Amniotic epithelial cell (primary cell): ENCODE measurements at places on chromosomes 4 and X.

GRCh38 chrX:22184096-22184495, 88.6 kb upstream of the CBLL2 start:
- no peak for DNase-seq

GRCh38 chr4:5118091-5118786, 67.0 kb downstream of the STK32B start:
- DNase-seq: no peak

GRCh38 chr4:145182222-145182621, 1.8 kb upstream of the OTUD4 start:
- no peak for DNase-seq

DNA sequence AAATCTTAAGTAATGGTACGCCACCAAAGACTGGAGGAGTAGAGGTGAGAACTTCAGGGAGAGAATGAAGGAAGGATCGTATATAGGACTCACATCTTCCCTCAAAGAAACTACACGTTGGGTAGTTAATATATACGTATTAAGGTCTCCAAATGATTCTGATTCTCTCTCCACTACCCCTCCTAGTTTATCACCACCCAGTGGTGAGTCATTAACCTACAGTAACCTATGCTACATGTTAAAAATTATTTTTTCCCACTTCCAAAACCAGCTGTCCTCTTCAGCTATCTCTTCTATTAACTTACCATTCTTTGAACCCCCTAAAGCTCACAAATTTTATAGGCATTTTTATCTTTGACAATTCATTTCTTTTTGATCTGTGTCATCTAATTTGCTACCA, 69.7 kb downstream of the RPS6KA6 start:
- no peak for DNase-seq

DNA sequence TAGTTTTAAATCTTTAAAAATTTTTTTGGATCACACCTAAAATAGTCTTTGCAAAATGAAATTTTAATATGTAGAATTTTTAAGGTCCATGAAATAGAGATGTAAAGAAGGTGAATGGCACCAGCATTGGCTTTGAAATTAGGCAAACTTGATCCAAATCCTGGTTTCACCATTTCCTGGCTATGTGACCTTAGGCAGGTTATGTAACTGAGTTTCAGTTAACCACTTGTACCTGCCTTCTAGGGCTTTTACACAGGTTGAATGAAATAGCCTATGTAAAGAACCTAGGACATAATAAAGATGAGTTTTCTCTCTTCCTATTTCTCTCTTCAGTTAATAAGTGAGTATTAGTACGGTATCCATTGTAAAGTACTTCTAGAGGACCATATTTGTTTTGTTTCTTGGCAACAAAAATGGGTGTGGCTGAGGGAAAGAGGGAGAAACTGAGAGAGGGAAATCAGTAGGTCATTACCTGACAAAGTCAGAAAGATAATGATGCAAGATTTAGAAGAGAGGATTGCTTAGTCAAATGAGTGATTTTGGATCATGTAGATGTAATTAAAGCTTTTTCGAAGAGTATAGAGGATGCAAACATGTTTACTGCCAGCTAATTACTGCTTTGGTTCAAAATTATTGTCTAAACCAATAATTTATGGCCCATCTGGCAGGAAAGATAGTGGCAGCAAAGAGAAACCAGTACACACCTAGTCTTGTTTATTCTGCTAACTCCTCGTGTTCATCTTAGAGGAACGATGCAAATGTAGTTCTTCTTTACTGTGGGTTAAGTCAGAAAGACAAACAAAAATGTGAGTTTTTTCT, 81.9 kb downstream of the PDLIM5 start:
- no peak for DNase-seq

DNA sequence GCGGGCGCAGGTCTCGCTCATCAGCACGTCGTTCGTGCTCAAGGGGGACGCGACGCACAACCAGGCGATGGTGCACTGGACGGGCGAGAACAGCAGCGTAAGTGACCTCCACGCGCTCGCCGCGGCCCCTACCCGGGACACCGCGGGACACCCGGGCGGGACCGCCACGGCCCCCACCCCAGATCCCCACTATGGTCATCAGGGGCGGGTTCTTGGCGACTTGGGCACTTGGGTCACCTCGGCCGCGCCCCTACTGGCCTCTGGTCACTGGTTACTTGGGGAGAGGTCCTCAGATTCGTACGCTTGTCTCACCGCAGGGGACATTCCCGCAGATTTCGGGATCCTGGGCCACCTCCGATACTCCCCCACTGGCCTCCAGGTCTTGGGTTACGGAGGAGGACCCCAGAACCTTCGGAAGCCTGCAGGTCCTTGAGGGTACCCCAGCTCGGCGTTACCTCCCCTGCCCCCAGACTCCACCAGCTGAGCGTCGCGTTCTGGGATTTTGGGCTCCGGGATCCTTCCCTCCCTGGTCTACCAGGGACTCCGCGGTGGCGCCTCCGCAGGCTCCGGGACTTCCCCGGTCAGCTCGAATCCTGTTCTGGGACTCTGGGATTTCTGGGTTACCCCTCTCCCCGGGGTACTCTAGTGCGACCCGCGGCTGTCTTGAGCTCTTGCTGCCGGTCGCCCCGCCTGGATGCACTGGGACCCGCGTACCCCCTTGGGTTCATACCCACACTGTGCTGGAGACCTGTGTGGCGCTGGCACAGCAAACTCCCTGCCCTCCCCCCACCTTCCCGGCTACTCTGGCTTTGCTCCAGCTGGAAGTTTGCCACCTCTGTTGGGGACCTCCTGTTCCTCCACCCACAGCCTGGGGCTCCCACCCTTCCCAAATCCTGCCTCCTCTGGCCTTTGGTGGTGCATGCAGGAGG, 956 bp downstream of the SORCS2 start:
- DNase-seq: no peak

GRCh38 chrX:44343412-44344141, at the start of gene EFHC2:
Gene EFHC2, minus strand, starts transcription at chrX:44343672. Its CDS starts 84 bp downstream, at chrX:44343588.
- DNase-seq: peak; percentile 5

DNA sequence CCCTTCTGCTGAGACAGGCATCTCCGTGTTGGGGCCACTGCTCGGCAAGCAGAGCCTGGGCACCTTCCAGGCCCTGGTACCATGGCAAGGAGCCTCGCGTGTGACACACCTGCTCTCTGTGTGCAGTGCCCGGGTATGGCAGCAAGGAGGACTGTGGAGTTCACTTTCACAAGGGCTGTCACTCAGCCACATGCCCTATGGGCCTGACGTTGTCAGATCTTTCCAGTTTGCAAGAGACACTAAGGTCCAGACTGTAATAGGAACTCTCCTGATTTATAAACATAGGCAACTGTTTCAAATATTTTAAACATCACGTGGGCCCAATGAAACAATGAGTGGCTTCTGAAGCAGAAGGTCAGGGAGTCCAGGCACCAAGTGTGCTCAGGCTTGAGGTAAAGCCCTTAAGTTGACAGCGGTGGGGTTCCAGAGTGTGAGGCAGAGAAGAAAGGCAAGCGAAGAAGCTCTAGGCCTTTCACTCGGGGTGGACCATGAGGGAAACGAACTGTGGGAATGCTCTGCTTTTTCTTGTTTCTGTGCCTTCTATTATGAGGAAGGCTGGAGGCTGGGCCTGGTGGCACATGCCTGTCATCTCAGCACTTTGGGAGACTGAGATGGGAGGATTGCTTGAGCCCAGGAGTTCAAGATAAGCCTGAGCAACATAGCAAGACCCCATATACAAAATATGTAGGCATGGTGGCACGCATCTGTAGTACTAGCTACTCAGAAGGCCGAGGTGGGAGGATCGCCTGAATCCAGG, 108.6 kb upstream of the TRIM2 start:
- DNase-seq: no peak

GRCh38 chr4:147590249-147590920, 26.8 kb upstream of the TMEM184C start:
- peak; percentile 55 for DNase-seq

DNA sequence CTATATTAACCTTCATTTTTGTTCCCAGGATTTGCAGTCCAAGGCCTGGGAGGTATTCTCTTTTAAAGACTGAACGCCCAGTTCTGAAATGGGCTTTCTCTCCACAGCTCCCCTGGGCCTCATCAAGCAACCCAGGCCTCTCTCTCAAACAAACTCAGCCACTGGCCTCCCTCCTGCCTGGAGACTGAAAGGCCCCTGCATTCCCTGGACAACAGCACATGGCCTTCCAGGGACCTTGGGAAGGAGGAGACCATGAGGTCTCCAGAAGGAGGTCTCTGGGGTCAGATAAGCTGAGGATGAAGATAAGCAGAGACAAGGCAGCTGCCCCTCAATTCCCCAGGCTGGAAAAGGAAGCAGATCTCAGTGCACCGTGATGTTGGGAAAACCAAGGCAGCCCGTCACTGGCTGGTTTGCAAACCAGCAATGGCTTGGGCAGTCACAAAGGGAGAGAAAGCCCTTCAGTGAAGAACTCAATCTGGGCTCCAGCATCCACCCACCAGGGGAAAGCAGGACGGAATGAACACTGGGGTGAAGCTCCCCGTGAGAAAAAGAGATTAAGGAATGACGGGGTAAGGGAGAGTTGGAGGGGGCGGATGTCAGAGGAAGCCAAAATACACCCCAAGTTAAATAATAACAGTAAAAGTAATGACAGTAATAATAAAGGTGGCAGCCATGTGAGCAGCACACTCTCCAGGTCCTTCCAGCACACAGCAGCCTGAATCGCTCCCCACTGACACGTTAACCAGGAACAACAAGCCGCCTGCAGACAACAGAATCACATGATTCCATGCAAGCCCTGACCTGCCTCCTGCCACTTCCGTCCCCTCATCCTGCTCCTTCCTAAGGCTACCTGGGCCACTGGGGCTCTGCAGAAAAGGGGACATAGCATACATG, 22.3 kb downstream of the AMOT start:
- no peak for DNase-seq
